ENCODE measurements at places on chromosomes 6 and 20.

DNA sequence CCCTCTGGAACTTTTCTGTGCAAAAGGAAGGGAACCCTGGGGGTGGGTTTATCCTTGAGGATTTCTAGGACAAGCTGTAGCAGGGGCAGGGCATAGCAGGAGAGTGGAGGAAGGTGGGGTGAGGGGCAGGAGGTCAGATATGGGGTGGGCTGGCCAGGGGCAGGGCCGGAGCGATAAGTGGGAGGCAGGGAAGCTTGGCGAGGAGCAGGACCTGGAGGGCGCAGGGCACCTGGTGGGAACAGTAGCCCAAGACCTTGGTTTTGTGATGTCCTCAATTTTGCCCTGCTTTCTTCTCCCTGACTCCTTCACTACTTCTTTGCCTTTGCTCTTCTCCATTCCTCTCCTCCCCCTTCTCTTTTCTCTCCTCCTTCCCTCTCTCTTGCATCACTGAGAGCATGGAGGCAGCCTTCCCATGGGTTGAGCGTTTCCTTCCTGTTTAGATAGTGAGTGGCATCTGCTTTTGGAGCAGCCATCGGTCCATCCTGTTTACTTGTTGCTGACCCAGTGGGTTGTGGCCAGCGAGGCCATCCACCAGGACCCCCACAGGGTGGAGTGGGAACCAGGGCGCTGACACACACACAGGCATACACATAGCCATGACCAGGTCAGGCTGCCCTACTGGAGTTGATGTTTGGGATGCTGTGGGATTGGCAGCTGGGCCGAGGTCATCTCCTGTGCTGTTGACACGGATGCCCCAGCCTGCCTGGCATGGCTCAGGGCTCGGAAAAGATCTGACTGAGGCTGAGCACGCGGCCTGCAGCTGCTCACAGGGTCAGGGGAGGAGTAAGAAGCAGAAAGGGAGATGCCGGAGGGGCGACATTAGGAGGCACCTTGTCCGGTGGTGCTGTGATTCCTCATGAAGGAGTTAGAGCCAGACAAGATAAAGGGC lies 121.0 kb upstream of the RNF24 start:
- H3K4me1 ChIP-seq, result no peaks in the 10 kb centered on the region
- no peak overlapping the region for H3K4me3 ChIP-seq

DNA sequence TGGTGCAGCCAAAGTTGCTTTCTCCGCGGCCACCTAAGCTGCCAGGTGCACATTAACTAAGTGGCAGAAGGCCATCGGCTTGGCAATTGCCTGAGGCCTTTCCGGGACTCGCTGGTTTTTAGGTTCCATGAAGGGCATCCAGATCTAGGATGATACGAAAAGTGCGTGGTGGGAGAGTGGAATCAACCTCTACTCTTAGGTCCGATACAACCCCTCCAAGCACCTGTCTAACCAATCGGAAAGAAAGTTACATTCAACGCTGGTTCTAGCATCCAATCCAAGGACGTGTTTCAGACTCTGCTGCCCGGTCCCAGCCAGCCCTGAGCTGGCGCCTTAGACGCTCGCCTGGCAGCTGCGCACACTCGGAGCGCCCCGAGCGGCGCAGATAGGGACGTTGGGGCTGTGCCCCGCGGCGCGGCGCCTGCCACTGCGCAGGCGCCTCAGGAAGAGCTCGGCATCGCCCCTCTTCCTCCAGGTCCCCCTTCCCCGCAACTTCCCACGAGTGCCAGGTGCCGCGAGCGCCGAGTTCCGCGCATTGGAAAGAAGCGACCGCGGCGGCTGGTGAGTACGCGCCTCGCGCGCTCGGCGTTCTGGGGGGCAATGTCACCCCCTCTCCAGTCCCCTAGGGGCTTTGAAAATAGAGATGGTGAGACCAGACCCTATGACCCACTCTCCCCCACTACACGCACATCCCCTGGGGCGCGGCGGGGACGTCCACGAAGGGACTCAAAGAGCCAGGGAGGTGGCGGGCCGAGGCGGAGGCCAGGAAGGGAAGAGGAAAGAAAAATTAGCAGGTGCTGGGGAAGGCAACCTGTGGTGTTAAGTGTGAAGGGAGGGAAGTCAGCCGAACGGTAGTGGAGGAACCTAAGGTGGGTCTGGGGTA lies at the start of gene ENPP4:
ENPP4 (plus strand) TSS at position 361 of the 883 bp plus-strand sequence. CDS start 9,595 bp downstream, outside the sequence.
- H3K27me3 ChIP-seq, result no peaks in the 10 kb centered on the region
- peak; percentile 54 for DNase-seq
- H3K4me1 ChIP-seq, result no peaks in the 10 kb centered on the region
- H3K27ac ChIP-seq, result peak within 1 kb of the TSS; percentile 39
- H3K36me3 ChIP-seq, result no peaks in the 10 kb centered on the region

DNA sequence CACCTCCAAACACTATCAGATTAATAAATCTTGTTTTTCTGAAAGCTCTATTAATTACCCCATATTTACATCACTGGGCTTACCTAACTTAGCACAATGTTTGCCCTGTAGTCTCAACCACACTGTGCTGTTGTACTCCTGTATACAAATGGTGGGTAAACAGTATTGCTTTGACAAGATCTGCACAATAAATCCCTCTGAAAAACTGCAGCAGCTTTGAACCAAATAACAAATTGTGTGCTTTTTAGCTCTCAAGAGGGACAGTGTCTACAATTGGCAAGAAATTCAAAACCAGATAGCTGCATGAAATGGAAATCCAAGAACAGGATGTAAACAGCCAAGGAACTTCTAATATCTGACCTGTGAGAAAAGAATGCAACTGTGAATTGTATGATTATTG lies 10.4 kb downstream of the KIF6 start:
- H3K36me3 ChIP-seq, result no peaks in the 10 kb centered on the region
- H3K27ac ChIP-seq, result no peak overlapping the region
- no peak overlapping the region for H3K4me3 ChIP-seq
- no peaks in the 10 kb centered on the region for H3K4me1 ChIP-seq

- H3K36me3 ChIP-seq, result no peaks in the 10 kb centered on the region
- no peak for DNase-seq
- H3K27me3 ChIP-seq, result no peaks in the 10 kb centered on the region
- H3K4me1 ChIP-seq, result no peaks in the 10 kb centered on the region
Observed at GRCh38 chr20:16018881-16019280, 554.4 kb downstream of the KIF16B start.

DNA sequence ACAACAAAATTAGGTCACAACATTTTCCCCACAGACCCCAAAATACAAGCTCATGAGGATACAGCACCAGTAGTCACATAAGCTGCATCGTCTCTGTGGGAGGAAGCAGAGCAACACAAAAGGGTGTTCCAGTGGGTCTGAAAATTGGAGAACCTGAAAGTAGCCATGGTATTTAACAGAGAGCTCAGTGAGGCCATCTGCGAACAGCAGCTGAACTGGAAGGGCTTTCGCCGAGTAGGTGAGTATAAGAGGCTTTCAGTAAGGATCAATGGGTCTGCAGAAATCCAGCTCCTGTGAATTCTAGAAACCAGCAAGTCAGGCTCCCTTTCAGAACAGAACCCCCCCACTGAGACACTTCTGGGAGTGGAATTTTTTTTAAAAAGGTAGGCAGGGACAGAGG lies 120.0 kb upstream of the RREB1 start:
- H3K4me3 ChIP-seq, result no peak overlapping the region
- no peaks in the 10 kb centered on the region for H3K27me3 ChIP-seq
- no peak for DNase-seq
- H3K27ac ChIP-seq, result no peak overlapping the region

DNA sequence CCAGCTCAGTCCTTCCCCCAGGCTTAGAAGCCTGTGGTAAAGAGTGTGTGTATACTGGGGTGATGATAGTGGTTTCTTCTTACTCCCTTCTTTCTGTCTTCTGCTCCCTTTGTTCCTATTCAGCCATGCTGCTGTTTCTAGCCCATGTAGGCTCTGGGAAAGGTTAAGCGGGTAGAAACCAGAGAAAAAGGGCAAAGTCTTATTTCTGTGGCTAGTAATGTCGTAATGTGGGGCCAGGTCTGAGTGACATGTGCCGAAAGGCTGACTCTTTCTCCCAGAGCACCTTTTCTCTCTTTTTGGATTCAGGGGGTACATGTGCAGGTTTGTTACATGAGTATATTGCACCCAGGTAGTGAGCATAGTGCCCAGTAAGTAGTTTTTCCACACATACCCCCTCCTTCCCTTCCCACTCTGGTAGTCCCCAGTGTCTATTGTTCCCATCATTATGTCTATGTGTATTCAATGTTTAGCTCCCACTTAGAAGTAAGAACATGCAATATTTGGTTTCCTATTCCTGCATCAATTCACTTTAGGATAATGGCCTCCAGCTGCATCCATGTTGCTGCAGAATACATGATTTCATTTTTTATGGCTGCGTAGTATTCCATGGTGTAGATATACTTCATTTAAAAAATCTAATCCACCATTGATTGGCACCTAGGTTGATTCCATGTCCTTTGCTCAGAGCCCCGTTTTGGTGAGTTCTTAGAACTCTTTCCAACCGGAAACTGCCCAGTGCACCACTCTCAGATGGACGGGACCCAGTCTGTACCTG lies 74.3 kb downstream of the EFHC1 start:
- H3K36me3 ChIP-seq, result no peaks in the 10 kb centered on the region
- DNase-seq, result no peak
- H3K4me3 ChIP-seq, result no peak overlapping the region
- no peak overlapping the region for H3K27ac ChIP-seq
- no peaks in the 10 kb centered on the region for H3K27me3 ChIP-seq

- DNase-seq, result no peak
- no peaks in the 10 kb centered on the region for H3K36me3 ChIP-seq
Observed at GRCh38 chr6:161480421-161481155, 206.7 kb upstream of the AGPAT4 start.
